ENCODE measurements at places on chromosomes 2 and 18.
A peak's percentile ranks its signal among the peaks of the same experiment; 100 is the strongest.

- DNase-seq, result no peak
These were observed 26.9 kb upstream of the ASAP2 start for GRCh38 chr2:9179572-9180201.

GRCh38 chr2:203659331-203660049 lies 46.9 kb upstream of the CD28 start:
- no peak for DNase-seq

DNA sequence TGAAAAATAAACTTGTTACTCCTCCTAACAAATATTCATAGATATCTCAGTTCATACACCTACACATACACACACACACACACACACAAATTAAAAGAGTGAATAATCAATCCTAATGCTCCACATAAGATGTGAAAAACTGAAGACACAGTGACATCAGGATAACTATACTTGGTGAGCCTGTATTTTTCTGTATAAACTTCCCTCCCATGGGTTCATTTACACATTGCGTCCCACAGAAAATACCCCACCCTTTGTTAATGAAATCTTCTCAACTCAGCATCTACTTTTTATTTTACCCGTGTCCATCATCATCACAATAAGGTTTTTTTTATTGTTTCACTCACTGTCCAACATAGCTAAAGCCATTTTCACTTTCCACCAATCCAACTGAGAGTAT lies 60.4 kb downstream of the CD226 start:
- no peak for DNase-seq

- DNase-seq, result no peak
These were observed 516.7 kb downstream of the KCNJ3 start for GRCh38 chr2:155215037-155215707.

DNA sequence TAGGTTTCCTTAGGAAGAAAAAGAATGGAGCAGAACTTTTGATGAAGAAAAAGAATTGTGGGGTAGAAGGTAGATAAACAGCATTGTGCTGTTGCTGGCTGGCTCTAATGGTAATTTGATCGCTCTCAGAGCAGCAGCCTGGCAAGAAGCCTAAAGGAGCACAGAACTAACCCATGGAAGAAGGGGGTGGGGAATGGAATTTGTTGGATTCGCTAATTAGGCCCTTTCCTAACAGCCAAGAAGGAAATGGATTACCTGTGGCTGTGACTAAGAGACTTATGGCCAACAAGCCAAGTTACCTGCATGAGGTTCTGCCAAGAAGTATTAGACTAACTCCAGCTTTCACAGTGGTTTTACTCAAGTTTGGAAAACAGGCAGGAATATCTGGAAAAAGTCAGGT lies 210.6 kb downstream of the IKZF2 start:
- DNase-seq, result no peak

- no peak for DNase-seq
These were observed 107.8 kb downstream of the NBEAL1 start for GRCh38 chr2:203122317-203122986.

DNA sequence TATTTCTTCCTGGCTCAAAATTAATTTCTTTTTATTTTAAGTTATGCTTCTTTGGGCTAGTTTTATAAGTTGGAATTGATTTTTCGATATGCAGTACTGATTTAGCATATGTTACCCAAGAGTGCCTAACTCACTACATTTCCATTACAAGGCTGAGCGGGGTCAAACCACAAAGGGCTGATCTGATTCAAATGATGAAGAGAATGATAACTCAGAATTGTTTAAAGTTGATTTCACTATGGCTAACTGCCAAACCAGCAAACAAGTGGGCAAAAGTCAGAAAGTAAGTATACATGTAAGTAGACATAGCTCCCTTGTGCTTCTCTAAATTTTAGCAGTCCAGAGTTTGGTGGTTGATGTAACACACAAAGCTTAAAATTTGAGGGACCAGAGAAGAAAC lies 35.6 kb downstream of the RAD51AP2 start:
- DNase-seq, result no peak

DNA sequence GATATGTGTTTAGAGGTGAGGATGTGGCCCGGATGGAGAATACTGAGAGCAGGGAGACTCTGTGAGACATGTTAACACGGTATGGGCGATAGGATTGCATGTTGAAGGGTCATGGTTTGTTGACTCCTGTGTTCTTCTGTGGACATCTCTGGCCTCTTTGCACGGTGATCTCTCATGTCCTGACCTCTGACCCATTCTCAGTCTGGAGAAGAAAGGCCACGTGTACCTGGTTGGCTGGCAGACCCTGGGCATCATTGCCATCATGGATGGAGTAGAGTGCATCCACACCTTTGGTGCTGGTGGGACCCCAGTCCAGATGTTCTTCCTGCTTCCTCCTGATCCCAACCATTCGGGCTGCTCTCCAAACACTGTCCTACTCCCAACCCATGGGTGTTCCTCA lies 9.9 kb downstream of the GCKR start:
- DNase-seq, result no peak

DNA sequence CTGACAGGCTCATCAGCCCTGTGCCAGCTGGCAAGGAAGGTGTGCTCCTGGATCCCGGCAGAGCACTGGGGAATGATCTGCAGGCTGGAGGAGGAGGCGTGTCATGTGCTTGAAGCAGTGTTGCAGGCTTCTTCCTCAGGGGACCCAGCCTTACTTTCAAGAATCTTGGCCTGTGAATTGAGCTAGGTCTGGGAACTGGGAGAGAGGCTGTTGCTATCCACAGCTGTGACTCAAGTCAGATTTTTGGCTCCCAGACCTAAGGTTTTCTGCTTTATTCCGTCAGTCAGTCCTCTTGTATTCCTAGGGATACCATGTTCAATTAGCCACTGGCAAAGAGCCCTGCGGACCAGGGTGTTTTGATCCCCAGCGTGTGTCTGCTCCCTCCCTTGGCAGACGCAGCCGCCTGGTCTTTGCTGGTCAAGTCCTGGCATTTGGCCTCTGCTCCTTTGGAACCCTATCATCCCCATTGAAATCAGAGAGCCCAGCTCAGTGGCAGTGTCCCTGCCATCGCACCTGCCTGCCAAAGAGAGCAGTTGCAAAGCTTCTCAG lies 32.4 kb downstream of the ASB1 start:
- peak; percentile 46 for DNase-seq

GRCh38 chr18:36419188-36419899 lies 121.8 kb downstream of the FHOD3 start:
- DNase-seq, result no peak

DNA sequence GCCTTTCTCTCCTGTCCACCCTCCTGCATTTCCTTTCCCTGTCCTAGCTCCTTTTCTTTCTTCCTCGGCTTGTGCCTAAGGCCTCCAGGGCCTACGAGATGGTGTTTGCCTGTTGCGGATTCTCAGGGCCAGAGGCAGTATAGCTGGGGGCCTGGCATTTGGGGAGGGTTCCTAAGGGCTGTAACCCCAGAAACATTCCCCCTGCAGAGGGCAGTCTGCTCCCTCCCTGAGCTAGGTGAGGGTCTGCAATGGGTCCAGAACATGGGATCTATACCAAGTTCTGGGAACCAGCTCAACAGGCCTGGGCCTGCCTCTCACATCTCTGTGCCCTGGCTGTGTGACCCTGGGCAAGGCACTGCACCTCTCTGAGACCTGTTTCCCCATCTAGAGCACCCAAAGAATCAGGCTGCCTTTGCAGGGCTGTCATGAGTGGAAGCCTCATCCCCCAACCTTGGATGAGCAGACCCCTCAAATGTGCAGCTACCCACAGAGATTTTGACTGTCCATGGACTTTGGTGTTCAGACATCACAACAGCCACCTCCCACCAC lies 97.5 kb downstream of the GLI2 start:
- DNase-seq, result no peak

GRCh38 chr18:61893309-61893970 lies 633 bp upstream of the RNF152 start:
- peak; percentile 60 for DNase-seq

- DNase-seq, result no peak
These were observed 178.7 kb downstream of the ANTXR1 start for GRCh38 chr2:69191634-69192033.

- DNase-seq, result no peak
These were observed 151.4 kb downstream of the ACKR3 start for GRCh38 chr2:236720974-236721540.

- DNase-seq, result no peak
These were observed 113.6 kb downstream of the ADCYAP1 start for GRCh38 chr18:1018181-1018681.

GRCh38 chr2:18403921-18404522 lies 156.4 kb downstream of the RDH14 start:
- DNase-seq, result no peak

- no peak for DNase-seq
These were observed 1671.8 kb upstream of the DDX18 start for GRCh38 chr2:116142644-116143227.

- DNase-seq, result no peak
These were observed 96.1 kb upstream of the ZEB2 start for GRCh38 chr2:144615866-144616565.

GRCh38 chr18:44855681-44856080 lies 175.0 kb downstream of the SETBP1 start:
- DNase-seq, result no peak

- no peak for DNase-seq
These were observed 541.0 kb upstream of the KLHL29 start for GRCh38 chr2:22843919-22844537.

- DNase-seq, result no peak
These were observed 32.6 kb upstream of the SLC40A1 start for GRCh38 chr2:189613077-189613636.

Measured in head of caudate nucleus (tissue), 42 donors.